ENCODE measurements at places on chromosomes 2 and 18.

GRCh38 chr2:34307636-34308035, 708.5 kb upstream of the FAM98A start:
- DNase-seq, result no peak

DNA sequence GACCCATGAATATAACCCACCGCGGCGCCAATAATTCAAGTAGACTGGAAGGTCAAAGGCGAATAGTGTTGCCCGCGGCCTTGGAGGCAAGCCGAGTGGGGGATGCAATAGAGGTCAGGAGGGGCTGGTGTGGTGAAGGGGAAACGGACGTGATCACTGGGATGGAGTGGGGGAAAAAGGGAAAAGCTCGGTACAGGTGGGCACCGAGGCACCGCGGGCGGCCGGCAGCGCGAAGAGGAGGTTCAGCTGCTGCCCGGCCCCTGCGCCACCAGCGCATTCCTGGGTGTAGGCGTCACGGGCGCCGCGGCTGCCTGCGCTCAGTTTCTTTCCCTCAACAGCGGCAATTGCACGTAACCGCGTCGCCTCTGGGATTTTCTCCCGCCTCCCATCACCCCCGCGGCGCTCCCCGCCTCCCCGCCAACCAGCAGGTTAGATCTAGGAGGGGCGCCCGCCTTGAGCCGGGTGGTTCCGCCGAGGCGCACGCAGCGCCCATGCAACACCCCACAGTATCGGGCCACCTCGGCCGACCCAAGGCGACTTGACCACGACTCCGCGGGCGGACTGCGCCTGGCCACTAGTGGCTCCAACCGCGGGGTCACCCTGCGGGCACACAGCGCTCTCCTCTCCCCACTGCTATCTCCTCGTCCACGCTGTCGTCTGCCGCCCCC, 1.5 kb downstream of the RND3 start:
- peak; percentile 32 for DNase-seq

DNA sequence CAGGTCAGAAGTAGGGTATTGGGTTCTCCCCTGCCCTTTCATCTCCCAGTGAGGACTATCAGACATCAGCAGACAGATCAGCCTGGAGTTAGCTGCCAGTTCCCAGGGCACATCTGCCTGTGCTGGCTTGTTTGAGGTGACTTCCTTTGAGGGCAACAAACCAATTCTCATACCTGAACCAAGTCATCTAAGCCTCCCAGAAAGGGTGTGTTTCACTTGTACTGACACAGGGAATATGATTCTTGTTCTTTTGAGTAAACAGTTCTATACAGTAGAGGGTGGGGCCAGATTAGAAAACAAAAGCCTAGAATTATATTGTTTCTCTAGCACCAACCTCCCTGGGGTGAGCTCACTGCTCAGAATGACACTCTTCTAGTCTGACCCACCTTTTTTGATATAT, 591.9 kb downstream of the SLC4A3 start:
- no peak for DNase-seq

GRCh38 chr18:77106331-77106730, 26.3 kb downstream of the MBP start:
- DNase-seq, result no peak

GRCh38 chr18:23912356-23912755, 102.2 kb upstream of the TTC39C start:
- no peak for DNase-seq

- no peak for DNase-seq
These were observed 1232.3 kb upstream of the ZEB2 start for GRCh38 chr2:145752091-145752806.

DNA sequence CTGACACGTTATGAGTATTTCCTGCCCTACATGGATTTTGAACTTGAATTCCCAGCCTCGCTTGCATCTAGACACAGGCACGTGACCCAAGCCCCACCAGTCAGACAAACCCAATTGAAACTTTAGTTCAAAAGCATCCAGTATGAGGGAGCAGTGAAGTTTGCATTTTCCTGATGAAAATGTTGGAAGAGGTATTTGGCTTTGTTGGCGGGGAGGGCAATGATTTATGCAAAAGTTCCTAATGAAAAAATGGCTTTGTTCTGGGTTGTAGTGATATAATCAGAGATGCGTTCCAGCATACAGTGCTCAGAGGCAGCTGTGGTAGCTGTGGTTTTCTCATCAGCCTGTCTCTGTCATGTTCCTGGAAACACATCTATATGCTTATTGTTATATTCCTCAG, 36.8 kb upstream of the CPS1 start:
- no peak for DNase-seq

DNA sequence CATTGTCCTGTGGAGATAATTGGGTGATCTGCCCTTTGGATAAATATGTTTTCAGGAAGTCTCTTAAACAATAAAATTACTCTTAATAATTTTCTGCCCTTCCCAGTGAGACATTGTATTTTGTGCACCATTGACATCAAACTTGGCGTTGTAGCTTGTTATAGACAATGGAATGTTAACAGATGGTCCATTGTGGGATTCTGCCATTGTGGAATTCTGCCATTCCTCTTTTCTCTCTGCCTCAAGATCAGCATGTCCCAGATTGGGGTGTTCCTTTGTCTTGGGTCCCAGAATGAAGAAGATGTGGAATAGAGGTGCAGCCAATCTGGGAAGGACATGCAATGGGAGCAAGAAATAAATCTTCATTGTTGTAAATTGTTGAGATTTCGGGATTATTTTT, 15.1 kb upstream of the LDAH start:
- DNase-seq, result peak; percentile 73

- no peak for DNase-seq
These were observed 623.8 kb downstream of the ADCYAP1 start for GRCh38 chr18:1528447-1528846.
